SK-MEL-5 (cell line): ENCODE measurements at places on chromosomes 11 and 22. TPM values are rescaled to one million over a fixed set of nuclear protein-coding genes. Genes with fewer than 3 reads are reported as not detected.
A peak's percentile ranks its signal among the peaks of the same experiment; 100 is the strongest.

CCDC188 gene
- not detected in 2 replicates for total RNA-seq

- peak; percentile 1 for DNase-seq
These were observed 516 bp downstream of the VPS26B start for GRCh38 chr11:134224710-134225664.

DNA sequence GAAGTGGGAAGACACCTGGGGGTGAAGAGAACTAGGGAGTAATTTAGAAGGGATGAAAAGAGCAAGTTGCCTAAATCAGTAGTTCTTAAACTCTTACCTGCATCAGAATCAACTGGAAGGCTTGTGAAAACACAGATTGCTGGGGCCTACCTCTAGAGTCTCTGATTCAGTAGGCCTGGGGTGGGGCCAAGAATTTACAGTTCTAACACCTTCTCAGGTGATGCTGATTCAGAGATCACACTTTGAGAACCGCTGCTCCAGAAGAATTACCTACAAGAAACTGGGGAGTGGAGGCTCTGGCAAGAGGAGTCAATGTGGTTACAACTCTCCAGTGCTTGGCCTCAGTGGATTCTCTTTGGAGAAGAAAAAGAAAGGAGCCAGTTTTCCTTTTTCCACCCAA lies 128.7 kb downstream of the C11orf58 start:
- no peak for DNase-seq

OR52B2 gene
- total RNA-seq: not detected in 2 replicates

DNA sequence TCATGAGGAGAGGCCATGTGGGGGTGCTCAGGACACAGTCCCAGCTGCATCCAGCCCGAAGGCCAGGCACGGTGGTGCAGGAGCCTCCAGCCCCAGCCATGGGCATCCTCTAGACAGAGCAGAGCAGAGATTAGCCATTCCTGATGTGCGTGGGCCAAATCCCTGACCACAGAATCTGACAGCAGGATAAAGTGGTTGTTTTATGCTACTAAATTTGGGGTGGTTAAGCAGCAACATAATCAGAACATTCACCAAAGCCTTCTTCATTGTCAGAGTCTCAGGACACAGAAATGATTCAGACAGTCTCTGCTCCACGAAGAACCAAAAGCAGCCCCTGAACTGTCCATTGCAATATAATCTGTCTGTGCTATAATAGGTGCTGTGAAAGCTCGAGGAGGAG lies 19.7 kb downstream of the RASD2 start:
- DNase-seq: no peak

GRCh38 chr22:36442506-36443197 lies 38.8 kb downstream of the TXN2 start:
- no peak for DNase-seq

ELMOD1 gene
- 0.56 and 0.77 TPM in 2 replicates for total RNA-seq

TMEM184B gene
- total RNA-seq: 12.7 and 14.7 TPM in 2 replicates

GRCh38 chr11:113856966-113857759 lies 18.2 kb downstream of the USP28 start:
- DNase-seq: no peak
